ENCODE measurements at places on chromosomes 3 and 15.

GRCh38 chr3:74122281-74122680, 492.2 kb downstream of the CNTN3 start:
- DNase-seq, result no peak

DNA sequence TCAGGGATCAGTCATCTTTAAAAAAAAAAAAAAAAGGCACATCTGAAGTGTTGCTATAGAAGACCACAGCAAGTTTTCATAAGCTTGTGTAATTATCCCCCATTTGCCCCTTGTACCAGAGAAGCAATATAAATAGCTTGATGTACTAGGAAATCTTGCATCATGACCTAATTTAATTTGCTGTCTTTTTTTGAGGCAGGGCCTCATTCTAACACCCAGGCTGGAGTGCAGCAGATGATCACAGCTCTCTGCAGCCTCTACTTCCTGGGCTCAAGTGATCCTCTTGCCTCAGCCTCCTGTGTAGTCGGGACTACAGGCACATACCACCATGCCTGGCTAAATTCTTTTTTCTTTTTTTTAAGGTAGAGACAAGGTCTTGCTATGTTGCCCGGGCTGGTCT, 88.7 kb downstream of the ARIH1 start:
- DNase-seq, result no peak

DNA sequence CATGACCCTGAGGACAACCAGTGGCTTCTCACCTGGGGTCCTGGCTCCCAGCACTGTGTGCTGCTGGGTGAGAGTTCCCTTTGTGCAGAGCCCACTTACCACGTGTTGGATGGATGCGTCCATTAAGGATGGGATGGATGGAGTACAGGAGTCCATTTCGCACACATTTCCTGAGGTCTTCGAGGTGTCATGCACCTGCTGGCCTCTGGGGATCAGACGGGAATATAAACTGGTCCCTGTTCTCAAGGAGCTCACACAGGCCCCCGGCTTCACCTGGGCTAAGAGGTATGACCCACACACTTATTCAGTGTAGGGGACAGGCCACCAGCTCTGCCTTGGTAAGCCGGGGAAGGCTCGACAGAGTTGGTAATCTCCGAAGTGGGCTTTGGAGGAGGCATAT, 39.5 kb downstream of the MAGEF1 start:
- DNase-seq, result no peak

DNA sequence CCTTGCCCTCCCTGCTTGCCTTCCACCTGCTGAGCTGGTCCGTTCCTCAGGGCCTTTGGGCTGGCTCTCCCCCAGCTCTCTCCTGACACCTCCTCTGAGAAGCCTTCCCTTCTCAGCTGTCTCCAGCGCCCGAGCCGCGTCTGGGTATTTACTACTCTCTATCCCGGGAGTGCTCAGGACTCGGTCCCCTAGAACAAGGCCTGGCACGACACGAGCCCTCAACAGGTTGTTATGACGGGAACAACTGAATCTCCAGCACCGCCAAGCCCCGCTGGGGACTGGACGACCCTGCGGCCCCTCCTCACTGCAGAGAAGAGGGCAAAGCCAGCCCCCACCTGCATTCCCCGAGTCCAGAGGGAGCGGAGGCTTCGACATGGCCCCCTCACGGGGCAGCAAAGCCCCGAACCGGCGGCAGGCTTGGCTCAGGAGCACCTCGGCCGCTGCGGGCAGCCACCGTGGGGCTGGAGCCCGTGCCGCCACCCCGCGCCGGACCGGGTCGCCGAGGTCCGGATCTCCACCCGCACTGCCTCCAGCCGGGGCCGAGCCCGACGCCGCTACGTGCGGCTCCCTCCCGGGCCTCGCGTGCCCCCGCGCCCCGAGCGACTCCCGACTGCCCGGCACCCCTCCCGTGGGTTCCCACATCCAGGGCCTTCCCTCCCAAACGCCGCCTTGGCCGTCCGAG, 792 bp downstream of the TPRA1 start:
- no peak for DNase-seq

DNA sequence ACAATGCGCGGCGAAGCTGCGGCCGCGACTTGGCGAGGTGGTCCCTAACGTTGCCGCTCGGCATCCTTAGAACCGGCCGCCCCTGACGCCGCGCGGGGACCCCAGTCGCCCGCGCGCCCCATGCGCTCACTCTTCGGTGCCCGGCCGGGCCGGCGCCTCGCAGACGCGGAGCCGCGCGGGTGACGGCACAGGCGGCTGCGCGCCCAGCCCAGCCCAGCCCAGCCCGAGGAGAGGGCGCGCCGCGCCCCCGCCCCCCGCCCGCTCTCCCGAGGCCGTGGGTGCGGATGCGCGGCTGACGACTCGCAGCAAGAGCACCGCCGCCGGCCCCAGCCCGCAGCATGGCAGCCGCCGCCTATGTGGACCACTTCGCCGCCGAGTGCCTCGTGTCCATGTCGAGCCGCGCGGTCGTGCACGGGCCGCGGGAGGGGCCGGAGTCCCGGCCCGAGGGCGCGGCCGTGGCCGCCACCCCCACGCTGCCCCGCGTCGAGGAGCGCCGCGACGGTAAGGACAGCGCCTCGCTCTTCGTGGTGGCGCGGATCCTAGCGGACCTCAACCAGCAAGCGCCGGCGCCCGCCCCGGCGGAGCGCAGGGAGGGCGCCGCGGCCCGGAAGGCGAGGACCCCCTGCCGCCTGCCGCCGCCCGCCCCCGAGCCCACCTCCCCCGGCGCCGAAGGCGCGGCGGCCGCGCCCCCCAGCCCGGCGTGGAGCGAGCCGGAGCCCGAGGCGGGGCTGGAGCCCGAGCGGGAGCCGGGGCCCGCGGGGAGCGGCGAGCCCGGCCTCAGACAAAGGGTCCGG, 437 bp downstream of the KLF13 start:
- peak; percentile 56 for DNase-seq

GRCh38 chr3:197795200-197795599, 4.1 kb downstream of the LRCH3 start:
- no peak for DNase-seq

DNA sequence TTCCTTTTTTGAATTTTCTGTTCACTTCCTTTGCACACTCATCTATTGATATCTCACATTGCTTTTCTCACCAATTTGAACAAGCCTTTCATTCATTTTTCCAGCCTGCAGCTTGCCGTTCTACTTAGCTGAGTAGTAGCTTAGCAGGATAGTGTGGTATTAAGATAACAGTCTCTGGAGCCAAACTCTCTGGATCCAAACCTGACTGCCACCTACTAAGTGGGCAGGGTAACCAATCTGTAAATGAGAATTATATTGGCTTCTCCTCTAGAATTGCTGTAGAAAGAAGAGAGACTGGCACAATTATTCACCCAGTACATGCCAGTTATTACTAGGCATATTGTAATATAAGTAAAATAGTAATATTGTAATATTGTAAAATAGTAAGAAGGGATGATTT, 40.5 kb downstream of the AQP9 start:
- no peak for DNase-seq

Measured in GM13976 (cell line).